T follicular helper cell (primary cell): ENCODE measurements at places on chromosomes 6 and 20.
A peak's percentile ranks its signal among the peaks of the same experiment; 100 is the strongest.

DNA sequence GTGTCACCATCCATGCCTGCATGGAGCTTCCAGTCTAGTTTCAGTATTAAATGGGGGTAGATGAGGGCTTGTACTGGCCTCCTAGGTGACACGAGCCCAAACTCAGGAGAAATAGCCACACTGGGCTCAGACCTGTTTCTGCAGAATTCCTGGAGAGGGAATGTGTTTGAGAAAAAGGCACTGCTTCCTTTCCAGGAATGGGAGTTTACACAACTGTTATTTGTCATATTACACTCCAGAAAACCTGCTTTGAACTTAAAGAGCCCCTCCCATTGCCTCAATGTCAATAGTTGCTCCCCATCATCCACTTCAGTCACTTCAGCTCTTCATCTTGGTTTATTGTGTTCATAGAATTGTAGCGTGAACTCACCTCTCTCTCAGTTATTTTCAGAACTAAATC, 151.5 kb downstream of the CFAP61 start:
- no peak for DNase-seq

DNA sequence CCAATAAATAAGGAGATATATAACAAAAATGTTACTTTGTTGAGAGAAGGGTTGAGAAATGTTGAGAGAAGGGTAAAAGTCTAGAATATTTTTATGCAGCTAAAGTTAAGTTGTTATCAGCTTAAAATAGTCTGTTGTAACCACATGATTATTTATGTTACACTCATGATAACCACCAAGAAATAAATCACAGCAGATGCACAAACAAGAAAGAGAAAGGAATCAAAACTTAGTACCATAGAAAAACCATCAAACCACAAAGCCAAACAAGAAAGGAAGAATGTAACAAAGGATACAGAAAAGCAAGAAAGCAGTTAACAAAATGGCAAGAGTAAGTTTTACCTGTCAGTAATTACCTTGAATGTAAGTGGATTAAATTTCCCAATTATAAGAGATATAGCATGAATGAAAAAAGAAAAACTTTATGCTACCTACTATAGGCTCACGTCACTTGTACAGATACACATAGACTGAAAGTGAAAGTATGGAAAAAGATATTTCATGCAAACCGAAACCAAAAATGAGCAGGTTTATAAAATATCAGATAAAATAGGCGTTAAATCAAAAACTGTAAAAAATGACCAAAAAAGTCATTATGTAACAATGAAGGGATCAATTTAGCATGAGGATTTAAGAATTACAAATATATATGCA, 93.6 kb downstream of the STXBP5 start:
- no peak for DNase-seq

DNA sequence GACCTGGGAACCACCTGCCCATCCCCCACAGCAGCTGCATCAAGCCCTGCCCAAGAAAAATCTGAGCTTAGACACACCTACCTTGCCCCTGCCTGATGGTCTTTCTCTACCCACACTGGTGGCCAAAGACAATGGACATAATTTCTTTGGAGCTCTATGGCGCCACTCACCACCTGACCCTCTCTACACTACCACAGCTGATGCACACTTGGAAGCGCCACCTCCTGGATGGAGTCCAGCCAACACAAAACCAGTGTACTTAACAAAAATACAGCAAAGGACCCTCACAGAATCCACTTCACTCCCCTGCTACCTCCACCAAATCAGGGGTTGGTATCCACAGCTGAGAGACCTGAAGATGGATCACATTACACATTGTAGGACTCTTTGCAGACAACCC, 39.7 kb upstream of the CLVS2 start:
- no peak for DNase-seq

DNA sequence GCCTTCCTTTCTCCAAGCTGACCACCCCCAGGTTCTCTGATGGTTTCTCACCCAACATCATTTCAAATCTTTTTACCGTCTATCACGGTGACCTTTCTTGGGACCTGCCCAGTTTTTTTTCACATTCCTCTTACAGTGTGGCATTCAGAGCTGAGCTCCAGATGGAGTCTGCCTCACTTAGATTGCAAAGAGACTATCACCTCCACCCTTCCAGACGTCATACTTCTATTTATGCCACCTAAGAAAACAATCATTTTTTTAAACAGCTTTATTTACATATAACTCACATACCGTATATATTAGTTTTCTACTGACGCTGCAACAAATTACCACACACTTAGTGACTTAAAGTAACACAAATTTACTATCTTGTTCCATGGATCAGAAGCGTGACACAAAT, 32.3 kb upstream of the CTNNBL1 start:
- no peak for DNase-seq

- DNase-seq, result peak; percentile 70
Observed at GRCh38 chr6:25962149-25963127, at the start of gene TRIM38. TSS of gene TRIM38 (plus strand) at chr6:25962802. CDS start at chr6:25966523, 3,721 bp downstream.

DNA sequence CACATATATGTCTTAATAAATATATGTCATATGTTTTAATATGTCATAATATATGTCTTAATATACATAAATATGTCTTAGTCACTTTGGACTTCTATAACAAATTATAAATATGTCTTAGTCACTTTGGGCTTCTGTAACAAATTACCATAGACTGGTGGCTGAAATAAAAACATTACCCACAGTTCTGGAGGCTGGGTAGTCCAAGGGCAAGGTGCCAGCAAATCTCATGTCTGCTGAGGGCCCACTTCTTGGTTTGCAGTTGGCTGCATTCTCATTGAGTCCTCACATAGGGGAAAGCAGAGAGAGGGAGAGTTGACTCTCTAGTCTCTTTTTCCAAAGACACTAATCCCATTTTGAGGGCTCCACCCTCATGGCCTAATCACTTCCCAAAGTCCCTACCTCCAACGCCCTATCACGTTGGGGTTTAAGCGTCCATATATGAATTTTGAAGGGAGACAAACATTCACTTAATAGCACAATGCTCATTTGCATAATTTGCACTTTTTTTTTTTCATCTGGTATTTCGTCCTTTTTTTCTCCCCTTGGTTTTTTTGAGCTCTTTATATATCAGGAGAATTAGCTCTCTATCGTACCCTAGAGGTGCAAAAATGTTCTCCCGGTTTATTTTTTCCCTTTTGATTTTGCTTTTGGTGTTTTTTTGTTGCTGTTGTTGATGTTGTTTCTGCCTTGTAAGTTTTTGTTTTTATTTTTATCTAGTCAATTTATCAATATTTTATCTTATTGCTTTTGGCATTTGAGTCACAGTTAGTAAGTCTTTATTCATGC, 266.4 kb downstream of the PLCB1 start:
- no peak for DNase-seq

GRCh38 chr20:51311636-51312479, 230.7 kb downstream of the NFATC2 start:
- no peak for DNase-seq

DNA sequence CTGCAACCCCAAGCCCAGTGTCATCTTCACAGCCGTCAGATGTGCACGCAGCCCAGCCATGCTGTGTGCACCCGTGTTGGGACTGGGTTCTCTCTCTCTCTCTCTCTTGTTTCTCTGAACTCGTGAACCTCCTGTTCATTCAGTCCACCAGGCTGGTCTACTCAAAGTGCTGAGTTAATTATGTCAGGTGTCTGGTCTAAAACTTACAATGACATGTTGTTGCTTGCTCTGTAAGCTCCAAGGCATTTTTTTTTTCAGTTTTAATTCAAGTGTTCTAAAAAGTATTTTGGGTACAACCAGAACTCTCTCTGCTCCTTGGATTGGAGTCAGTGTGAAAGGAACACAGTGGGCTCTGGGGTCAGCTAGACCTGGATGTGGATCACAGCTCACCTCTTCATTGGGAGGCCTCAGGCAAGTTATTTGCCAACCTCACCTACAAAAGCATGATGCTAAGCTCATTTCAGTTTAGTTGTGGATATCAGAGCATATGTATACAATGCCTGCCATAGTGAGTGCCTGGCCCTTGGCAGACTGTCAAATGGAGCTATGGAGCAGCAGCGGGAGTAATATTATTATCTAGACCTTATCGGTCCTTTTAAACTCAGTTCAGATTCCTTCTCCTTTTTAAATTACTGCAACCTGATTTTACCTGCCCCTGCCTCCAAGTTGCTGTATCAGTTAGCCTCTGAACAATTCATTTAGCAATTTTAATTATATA, 59.5 kb downstream of the PLEKHG1 start:
- DNase-seq, result no peak

- peak; percentile 64 for DNase-seq
Observed at GRCh38 chr6:158703837-158704822, 54.3 kb downstream of the SYTL3 start.

DNA sequence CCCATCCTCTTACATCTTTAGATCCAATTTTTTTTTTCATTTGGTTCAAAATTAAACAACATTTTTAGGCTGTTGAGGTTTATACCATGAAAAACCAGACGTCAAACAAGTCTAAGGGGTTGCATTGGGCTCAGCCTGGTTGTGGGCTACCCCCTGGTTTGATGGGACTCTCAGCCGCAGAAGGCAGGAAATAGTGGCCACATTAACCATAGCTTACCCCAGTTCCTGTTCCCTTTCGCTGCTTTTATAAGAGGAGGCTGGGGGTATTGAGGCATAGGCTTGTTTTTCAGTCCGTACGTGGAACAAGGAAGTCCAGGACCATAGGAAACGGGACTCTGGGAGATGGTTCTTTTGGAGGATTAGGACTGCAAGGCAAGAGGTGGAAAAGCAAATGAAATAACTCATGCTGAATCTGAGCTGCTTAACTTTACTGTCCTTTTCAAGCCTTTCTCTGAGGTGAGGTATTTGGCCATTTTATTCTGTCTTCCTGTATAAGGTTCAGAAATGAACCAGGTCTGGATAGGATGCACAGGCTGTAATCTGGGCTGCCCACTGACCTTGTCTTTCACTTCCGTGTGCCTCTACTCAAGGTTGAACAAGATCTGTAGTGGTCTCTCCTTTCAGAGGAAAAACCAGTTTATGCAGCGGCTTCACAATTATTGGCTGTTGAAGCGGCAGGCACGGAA, 7.7 kb downstream of the BRPF3 start:
- DNase-seq, result peak; percentile 17

GRCh38 chr20:2932498-2932897, 59.2 kb downstream of the PTPRA start:
- no peak for DNase-seq

GRCh38 chr6:138105446-138105845, 1.8 kb downstream of the PERP start:
- DNase-seq, result no peak

DNA sequence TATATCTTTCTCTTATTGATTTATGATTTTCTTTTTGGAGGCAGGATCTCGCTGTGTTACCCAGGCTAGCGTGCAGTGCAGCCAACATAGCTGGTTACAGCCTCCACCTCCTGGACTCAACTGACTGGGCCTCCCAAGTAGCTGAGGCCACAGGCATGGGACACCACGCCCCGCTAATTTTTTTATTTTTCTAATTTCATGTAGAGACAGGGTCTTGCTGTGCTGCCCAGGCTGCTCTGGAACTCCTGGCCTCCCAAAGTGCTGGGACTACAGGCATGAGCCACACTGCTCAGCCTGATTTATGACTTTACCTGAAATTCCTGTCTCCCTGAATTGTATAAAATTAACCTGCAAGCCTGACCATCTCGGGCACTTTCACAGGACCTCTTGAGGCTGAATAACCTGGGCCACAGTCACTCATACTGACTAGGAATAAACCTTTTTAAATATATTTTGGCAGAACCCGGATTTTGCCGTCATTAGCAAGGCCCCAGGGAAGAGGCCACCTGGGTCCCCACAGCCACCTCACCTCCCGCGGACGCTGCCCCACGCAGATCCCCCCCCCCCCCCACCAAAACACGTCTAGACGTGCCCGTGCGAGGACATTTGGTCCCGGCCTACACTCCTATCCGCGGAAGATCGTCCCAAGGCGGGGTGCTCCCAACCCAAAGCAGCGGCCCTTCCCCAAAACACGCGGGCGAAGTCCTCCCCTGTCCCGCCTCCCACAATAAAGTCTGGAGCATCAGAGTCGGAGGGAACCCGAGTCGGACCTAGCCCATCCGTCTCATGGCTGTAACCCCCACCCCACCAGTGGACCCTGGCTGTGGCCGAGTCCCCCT, 902 bp downstream of the ZNF337 start:
- no peak for DNase-seq

GRCh38 chr6:54282186-54282585, 26.1 kb upstream of the TINAG start:
- no peak for DNase-seq

DNA sequence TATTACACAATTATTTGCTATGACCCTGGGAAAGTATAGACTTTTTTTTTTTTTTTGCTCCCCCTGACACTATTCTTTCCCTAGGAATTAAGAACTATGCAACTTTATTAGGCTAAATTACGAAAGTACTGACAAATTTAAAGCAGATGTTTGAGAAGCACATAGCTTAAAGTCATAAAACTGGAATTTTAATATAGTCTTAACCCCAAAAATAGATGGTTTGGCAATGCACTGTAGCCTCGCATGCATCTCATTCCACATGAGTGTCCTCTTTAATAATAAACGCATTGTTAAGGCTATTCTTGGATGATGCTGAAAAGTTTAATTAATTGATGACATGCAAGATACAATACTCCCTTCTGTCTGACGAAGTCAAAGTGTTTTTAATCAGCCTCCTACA, 49.3 kb downstream of the TBC1D7 start:
- no peak for DNase-seq

- DNase-seq, result no peak
Observed at GRCh38 chr6:5507131-5507681, 245.9 kb downstream of the FARS2 start.
